ENCODE measurements at places on chromosomes 16 and 17.

DNA sequence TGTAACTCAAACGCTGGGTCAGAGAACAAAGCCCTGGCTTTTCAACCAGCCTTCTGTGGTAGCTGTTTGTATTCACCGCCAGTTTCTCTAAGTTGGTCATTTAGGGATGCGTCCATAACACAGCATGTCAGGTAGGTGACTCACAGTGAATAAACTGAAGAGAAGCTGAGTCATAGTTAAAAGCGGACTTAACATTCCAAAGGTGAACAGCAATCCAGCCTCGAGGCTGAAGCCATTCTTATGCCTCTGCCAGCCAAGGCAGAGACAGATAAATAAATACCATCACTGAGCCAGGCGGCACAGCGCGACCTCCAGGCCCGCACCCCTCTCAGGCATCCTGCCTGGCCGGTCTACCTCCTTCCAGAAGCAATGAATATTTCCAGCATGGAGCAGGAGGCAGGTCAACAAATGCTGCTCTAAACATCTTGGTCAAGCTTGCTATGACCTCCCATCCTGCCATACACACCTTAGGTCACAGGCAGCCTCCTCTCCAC is 12.4 kb upstream of the CACNG4 start:
- DNase-seq, result no peak

DNA sequence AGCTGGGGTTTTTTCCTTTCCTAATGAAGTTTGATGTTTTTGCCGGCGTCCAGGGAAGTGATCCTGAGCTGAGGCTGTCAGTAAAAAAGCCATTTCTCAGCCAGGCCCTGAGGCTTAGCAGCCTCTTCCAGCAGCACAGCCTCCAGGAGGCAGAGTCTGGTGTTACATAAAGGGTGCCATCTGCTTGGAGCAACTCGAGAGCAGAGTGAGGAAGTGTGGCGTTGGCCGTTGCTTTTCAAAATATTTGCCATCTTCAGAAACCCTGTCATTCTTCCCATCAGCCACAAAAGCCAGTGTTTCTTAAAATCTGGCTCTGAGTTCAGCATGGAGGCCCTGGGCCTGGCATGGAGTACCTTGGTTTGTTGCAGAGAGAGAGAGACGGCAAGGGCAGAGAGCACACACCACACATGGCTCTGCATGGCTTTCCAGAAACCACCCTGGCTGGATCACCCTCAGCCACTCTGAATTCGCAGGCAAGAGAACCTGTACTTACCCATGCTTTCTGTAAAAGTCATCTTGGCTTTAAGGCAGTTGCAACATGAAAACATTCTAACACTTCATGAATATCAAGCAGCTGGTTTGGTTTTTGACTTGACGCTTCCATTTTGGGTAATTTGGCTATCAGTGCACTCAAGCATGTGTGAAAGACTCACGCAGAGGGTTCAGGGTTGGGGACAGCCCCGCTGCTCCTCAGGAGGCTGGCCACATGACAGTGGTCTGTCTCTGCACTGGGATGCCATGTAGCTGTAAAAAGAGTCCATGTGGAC is 21.0 kb downstream of the PMM2 start:
- no peak for DNase-seq

DNA sequence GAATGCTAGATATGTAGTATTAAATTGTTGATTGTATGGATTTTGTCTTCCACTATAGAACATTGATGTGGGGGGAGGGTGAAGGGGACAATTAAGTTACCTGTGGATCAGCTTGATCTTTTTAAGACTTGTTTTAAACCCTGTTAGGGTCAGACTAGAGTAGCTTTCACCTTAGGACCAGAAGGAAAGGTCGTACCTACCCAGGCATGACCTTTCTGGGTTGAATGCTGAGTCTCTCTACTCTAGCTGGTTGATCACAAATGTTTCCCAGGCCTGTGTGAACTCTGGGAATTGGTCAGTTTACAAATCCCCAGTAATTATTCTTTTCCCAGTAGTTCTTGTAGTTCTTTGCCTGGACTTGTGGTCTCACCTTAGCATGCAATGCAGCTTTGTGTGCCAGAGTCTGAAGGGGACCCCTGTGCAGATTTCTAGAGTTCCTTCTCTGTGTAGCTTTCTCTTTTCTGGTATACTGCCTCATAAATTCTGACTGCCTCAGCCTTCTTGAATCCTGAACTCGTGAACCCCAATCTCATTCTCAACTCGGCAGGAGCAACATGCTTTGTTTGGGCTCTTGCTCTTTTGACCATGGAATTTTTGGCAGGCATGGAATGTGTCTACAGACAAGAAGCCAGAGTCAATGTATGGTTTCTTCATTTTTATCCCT is 54.1 kb downstream of the VMP1 start:
- DNase-seq, result no peak

DNA sequence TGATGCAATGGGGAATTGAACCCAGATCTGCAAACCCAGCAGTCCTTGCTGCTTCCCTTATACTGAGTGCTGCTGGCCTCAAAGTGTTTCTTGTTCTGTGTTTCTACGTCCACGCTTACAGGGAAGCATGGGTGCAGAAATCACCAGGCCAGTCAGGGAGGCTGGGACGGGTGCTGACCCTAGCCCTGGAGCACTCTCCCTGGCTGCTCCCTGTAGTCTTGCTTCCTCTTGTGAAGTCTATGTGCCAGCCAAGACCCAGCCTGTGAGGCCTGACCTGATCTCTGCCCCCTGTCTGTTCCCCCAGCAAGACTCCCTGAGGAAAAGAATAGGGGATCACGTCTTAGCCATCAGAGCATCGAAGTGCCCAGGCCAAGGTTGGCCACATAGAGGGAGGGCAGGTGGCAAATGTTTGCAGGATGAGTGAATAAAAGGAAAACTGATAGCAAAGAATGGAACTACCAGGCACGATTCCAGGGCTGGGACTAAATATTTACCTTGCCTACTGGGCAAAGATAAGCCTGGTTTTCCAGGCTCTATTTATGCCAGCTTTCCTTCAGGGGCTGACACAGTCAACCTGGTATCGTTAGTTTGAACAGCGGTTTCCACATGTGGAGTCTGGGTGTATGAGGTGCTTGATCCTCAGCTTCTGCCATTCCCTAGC is 41.2 kb upstream of the RHOT1 start:
- DNase-seq, result no peak

DNA sequence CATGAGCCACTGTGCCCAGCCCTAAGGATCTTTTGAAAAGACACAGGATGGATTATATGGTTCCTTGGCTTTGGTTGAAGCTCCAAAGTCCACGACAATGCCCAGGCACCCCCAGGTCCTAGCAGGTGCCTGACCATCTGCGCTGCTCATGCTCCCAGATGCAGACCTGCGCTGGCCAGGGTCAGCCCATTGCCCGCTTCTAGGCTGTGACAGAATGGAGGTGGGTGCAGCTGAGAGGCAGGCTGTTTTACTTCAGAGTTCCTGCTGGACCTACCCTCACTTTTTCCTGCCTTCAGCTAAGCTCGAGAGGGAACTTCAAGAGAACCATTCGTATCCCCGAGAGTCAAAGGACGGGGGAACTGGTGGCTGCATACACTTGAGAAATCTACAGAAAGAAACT is 60.5 kb downstream of the AMFR start:
- DNase-seq, result no peak

DNA sequence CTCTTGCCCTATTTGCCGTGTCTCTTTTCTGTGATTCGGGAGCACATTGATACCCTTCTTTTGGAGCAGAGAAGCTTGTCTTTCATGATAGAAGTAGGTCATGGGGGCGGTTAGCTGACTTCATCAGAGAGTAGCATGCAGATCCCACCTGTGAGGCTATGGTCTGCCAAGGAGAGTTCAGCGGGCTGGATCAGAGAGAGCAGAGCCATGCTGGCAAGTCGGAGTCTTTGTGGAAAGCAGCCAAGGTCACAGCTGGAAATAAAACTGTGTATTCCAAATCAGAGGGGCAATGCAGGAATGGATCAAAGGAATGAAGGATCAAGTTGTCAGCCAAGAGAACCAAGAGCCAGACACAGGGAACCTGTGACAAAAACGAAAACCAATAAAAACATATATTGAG is 595.9 kb downstream of the WWOX start:
- DNase-seq, result no peak

GRCh38 chr17:50279181-50279526 is 4.9 kb downstream of the TMEM92 start:
- DNase-seq, result no peak

DNA sequence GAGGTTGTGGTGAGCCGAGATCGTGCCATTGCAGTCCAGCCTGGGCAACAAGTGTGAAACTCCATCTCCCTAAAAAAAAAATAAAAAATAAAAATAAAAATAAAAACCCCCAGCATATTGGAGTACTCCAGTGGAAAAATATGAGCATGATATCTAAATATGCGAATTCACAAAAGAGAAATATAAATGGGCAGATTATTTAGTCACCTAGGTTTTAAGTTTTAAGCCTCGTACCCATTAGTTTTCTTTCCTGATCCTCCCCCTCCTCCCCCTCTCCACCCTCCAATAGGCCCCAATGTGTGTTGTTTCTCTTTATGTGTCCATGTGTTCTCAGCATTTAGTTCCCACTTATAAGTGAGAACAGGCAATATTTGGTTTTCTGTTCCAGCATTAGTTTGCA is 62.3 kb downstream of the GP2 start:
- DNase-seq, result no peak

- no peak for DNase-seq
Measured at GRCh38 chr16:5972747-5973146, 875.2 kb upstream of the EEF2KMT start.

DNA sequence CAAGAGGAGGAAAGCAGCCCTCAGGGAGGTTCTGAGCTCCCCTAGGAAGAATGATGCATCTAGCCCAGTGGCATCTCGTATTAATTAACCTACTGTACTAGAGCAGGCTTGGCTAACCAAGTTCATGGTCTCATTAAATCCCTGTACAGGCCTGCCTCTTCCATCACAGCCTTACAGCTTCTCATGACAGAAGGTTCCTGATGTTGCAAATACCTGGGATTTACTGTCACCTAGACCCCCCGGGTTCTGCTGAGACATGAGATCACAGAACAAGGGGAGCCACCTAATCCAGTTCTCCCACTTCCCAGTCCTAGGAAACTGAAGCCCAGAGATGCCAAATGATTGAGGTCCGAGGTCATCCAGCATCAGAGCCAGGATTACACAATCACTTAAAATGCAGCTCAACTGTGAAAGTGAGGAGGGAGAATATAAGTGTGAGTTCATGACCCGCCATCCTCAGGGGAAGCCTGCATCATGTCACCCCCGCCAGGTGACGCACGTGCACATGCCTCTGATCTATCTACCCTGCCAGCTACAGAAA is 23.9 kb downstream of the ACLY start:
- DNase-seq, result no peak

- no peak for DNase-seq
Measured at GRCh38 chr17:61179380-61179806, 220.2 kb upstream of the TBX2 start.

GRCh38 chr17:60168654-60169053 is 18.9 kb downstream of the CA4 start:
- no peak for DNase-seq

DNA sequence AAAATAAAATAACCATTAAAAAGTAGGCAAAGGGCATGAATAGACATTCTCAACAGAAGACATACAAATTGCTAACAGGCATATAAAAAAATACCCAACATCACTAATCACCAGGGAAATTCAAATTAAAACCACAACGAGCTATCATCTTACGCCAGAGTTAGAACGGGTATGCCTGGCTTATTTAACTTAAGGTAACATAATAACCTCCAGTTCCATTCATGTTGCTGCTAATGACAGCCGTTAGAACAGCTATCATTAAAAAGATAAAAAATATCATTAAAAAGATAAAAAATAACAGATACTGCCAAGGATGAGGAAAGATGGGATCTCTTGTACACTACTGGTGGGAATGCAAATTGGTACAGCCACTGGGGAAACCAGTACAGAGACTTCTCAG is 89.3 kb downstream of the GAS7 start:
- no peak for DNase-seq

GRCh38 chr17:55344514-55344997 is 77.1 kb downstream of the MMD start:
- DNase-seq, result no peak

DNA sequence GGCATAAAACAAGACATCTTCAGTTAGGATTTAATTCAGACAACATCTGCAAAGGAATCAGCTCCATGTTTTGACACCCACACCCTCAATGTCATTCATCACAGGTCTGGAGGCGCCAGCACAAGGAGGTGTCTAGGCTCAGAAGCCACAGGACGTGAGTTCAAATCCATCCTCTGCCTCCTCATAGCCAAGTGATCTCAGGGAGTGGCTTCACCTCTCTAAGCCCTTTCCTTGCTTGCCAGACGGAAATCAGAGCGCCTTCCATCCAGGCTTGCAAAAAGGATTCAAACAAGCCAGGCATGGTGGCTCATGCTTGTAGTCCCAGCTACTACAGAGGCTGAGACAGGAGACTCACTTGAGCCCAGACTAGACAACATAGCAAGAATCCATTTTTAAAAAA is 84.6 kb downstream of the GSG1L start:
- DNase-seq, result no peak

DNA sequence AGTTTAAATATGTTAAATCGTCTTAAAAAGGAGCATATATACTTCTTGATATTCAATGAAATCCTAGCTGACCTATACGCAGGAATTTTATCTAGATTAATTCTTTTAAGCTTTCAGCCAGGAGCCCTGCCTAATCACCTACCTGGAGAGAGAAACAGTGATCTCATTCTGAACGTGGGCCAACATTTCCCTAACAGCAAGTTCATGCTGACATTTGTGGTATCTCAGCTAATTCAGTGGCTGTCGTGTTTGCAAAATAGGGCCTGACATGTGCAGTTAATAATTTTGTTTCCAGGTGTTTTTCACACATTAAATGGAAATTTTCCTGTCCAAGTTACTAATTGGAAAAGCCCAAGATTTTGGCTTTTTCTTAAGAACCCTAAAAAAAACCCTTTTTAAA is 17.4 kb downstream of the KRT24 start:
- no peak for DNase-seq

GRCh38 chr16:54290833-54291655 is 4.5 kb upstream of the IRX3 start:
- DNase-seq, result no peak

DNA sequence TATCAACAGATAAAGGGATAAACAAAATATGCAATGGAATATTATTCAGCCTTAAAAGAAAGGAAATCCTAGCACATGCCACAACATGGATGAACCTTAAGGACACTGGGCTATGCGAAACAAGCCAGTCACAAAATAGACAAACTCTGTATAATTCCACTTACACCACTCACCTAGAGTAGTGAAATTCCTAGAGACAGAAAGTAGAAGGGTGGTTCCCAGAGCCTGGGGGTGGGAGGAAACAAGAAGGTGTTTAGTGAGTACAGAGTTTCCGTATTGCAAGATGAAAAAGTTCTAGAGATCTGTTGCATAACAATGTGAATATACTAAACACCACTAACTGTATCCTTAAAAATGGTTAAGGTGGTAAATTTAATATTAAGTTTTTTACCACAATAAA is 10.0 kb downstream of the SPOP start:
- DNase-seq, result no peak

- peak; percentile 44 for DNase-seq
Measured at GRCh38 chr17:77494664-77495435, 354.1 kb downstream of the SEC14L1 start.

Measured in bone marrow (tissue), 2 donors.